ENCODE measurements at places on chromosomes 3 and 15.

- DNase-seq = peak; percentile 75
Observed at GRCh38 chr3:185677146-185677829, 91.2 kb downstream of the SENP2 start.

GRCh38 chr3:189132839-189133238 is 38.9 kb upstream of the TPRG1 start:
- no peak for DNase-seq

DNA sequence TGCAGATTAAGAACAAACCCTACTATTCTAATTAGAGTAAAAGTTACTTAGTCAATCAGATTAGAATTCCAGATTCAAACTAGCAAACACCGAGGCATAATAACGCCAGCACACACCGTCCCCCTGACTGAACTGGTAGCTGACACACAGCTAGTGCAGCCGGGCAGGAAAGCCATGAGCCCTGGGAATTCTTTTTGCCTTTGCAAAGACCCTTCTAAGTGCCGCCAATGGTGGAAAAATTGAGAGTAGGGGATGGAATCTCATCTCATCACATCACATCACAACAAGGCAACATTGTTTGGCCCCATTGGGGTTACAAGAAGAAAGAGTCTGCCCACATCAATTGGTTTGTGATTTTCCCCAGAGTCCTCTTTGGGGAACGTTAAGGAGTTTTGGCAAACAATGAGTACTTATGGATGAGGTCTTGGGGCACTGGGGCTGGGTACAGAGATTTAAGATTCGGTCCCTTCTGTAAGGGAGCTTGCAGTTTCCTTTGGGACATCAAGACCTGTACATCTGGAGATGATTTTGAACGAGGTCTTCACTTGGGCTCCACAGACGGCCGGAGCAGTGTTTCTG is 120.4 kb upstream of the MEF2A start:
- DNase-seq = no peak

- DNase-seq = no peak
Observed at GRCh38 chr3:72428803-72429202, 419.4 kb downstream of the SHQ1 start.

GRCh38 chr3:108223928-108224327 is 1.7 kb upstream of the IFT57 start:
- peak; percentile 21 for DNase-seq

GRCh38 chr3:115713284-115713683 is 90.0 kb downstream of the GAP43 start:
- no peak for DNase-seq

DNA sequence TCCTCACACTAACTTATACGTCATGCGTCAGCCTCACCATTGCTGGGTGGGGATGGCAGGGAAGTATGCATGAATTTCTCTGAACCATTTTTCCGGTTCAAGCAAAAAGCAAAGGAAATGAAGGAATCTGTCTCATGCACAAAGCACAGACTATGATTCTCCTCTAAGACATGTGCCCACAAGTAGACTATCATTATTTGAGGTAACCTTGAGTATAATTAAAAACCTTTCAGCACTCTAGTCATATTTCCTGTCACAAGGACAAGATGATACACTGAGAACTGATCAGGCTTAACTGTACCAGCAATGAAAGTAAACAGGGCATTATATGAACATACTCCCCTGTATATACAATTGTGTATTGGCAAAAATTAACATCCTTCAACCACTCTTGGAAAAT is 56.7 kb upstream of the TSC22D2 start:
- DNase-seq = no peak

GRCh38 chr15:43104426-43104825 is 1.4 kb downstream of the UBR1 start:
- DNase-seq = no peak

GRCh38 chr3:146781606-146782005 is 176.5 kb upstream of the PLSCR5 start:
- DNase-seq = no peak

- DNase-seq = peak; percentile 86
Observed at GRCh38 chr15:78072080-78072892, 5.2 kb downstream of the TBC1D2B start.

DNA sequence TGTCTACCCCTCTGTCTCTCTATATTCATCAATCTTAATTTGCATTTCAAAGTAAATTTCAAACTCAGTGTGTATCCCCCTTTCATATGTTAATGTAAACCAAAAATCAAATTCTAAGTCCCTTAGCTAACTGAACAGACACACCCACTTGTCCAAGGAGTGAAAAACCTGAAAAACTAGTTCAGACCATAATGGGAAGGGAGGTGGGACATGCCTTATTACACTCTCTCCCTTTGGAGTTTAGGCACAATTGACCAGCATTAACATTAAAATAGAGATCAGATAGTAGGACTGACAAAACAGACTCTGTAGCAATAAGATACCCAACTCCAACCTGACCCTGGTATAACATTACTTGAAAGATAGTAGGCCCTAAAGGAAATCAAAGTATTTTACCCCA is 247.7 kb upstream of the GADL1 start:
- DNase-seq = no peak

DNA sequence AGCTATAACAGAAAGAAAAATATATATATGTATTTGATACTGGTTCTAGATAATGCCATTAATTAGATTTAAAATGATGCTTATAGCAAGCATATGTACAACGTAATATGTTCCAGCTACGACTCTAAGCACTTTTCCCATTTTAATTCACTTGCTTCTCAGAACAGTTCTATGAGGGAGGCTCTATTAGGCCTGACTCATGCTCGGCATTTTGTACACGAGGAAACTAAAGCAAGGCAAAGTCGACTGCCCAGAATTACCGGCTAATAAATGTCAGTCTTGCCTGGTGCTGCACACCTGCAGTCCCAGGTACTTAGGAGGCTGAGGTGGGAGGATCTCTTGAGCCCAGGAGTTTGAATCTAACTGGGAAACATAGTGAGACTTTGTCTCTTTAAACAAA is 106.0 kb downstream of the PTPRG start:
- no peak for DNase-seq

- DNase-seq = peak; percentile 60
Observed at GRCh38 chr15:39946862-39947261, 12.9 kb downstream of the EIF2AK4 start.

DNA sequence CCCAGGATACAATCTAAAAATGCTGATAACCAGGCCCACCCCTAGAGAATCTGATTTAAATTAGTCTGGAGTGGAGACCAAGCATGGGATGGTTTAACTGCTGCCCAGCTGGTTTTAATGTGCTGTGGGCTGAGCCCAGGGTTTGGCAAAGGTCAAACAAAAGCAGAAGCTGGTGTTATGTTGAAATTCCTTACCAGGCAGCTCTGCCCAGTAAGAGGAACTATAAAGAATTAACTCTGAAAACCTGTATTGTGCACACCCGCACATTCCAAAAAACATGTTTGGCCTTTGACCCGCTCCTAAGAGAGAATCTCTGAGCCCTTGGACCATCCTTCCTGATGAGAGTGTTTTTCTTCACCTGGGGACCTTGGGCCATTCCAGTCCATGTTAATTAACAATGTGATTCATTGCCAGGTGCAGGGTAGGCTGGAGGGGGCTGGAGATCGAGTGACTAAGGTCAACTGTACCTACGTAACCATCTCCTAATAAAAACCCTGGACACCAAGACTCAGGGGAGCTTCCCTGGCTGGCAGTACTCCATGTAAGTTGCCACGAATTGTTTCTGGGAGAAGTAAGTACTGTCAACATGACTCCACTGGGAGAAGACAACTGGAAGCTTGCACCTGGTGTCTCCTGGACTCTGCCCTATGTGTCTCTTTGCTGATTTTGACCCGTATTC is 10.9 kb downstream of the CCDC13 start:
- no peak for DNase-seq

GRCh38 chr3:177345973-177346503 is 148.8 kb upstream of the TBL1XR1 start:
- no peak for DNase-seq

- no peak for DNase-seq
Observed at GRCh38 chr15:46120713-46121112, 485.9 kb downstream of the SQOR start.

- no peak for DNase-seq
Observed at GRCh38 chr15:87955284-87955909, 301.1 kb downstream of the NTRK3 start.

GRCh38 chr3:12194209-12194608 is 35.5 kb upstream of the TIMP4 start:
- DNase-seq = peak; percentile 81

DNA sequence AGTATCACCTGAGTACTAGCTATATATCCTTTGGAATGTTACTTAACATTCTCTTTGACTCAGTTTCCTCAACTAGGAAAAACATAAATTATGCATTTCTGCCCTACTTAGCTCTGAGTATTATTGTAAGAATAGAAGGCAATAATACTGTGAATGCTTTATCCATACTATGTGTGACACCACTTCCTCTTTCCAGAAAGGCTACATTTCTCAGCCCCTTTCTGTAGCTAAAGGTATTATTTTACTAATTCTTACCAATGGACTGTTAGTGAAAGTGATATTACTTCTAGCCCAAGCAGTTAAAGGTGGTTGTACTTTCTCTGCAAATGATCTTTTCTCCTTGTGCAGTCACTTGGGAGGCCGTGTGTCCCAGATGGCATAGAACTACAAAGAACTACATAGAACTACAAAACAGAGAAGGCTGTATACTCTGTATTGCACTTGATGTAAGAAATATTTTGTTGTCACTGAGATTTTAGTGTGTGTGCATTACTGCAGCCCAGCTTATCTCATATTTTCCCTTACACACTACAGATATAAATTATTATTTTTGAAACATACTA is 35.1 kb downstream of the MYH15 start:
- DNase-seq = no peak

GRCh38 chr3:131217296-131217741 is 164.3 kb upstream of the NUDT16 start:
- peak; percentile 70 for DNase-seq

- DNase-seq = no peak
Observed at GRCh38 chr3:42275217-42275616, 9.2 kb upstream of the CCK start.

GRCh38 chr3:139105154-139105702 is 60.5 kb upstream of the PRR23C start:
- DNase-seq = no peak

DNA sequence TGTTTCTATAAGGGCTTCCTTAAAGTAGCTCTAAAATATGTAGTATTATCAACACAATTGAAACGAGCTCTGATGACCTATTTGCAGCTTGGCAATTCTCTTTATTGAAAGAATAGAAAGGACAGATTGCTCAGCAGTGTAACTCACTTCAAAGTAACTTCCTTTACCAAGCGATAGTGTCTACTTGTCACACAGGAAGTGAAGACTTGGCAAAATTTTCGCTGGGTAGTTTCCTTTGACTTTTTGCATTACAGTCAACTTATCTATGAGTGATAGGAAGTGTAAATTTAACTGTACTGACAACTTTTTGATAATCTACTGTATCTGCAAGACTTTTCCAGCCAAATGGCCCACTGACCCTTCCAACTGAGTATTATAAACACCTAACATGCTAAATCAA is 22.8 kb downstream of the SLC9A9 start:
- DNase-seq = no peak

DNA sequence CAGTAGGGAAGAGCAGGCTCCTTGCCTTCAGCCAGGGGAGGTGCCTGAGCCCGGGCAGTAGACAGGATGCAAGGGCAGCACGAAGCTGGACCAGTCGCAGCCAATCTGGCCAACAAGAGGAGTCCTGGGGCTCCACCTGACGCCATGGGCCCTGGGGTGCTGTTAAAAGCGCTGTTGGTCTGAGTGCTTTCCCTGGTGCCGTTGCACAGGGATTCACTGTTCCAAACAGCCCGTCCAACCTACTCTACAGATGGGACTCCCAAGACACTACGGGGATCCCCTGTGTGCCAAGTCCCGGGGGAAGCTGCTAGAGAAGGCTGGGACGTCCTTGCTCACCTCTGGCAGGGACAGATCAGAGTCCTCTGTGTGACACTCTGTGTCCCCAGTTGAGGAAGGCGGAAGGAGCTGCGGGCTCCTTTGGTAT is 632 bp downstream of the CTSH start:
- DNase-seq = no peak

GRCh38 chr3:159208050-159208449 is 406.2 kb downstream of the MFSD1 start:
- DNase-seq = no peak

DNA sequence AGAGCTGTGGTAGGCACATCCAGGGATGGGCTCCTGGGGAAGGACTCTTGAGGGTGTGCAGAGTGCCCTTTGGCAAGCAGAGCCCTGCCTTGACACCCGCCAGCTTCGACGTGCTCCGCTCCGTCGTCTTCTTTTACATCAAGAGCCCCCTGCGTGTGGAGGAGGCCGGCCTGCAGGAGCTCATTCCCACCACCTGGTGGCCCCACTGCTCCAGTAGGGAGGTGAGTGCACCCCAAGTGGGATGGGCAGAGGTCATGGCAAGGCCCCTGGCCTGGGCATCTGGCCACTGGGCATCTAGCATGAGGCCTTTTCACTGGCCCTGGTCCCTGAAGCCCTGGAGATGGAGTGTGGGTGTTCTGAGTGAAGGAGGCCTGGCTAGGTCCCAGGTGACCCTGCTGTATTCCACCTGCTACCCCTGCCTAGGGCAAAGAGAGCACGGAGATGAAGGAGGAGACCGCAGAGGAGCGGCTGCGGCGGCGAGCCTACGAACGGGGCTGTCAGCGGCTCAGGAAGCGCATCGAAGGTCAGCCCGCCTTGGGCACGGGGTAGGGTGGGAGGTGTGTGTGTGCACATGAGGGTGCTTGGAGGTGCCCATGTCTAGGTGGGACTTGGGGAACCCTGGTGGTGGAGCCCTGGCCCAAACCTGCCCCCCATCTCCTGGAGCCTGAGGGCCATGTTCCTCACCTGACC is 12.2 kb downstream of the RNF123 start:
- no peak for DNase-seq

- DNase-seq = peak; percentile 82
Observed at GRCh38 chr3:142896201-142896755, 7.4 kb upstream of the PCOLCE2 start.

GRCh38 chr15:101169495-101170071 is 82.3 kb downstream of the CHSY1 start:
- DNase-seq = peak; percentile 49

DNA sequence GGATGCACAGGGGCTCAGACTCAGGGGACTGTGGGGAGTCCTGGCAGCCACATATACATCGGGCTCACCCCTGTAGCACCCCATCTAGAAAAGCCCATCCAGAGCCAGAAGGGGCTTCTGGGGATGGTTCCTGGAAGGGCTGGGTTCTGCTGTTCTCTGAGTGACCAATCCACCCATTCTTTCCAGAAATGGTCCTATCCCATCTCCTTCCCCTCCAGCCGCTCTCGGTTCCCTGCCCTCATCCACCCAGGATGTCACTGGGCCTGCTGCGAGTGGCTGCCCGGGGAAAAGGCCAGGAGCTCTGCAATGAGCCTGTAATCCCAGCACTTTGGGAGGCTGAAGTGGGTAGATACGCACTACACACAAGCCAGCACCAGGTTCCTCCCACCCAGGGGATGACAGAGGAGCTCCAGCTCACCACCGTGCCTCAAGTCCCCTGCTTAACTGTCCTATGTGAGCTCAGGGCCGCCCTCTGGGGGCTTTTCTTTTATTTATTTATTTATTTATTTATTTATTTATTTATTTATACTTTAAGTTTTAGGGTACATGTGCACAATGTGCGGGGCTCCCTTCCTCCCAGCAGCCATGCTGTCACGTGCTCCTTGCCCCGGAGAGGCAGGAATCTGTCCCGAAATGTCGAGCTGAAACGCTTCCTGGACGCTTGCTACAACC is 13.6 kb upstream of the CSK start:
- DNase-seq = no peak
